NCI-H526 treated with DMSO at 0.1 percent for 48 hours (cell line): ENCODE measurements at places on chromosomes 5 and 9.

DNA sequence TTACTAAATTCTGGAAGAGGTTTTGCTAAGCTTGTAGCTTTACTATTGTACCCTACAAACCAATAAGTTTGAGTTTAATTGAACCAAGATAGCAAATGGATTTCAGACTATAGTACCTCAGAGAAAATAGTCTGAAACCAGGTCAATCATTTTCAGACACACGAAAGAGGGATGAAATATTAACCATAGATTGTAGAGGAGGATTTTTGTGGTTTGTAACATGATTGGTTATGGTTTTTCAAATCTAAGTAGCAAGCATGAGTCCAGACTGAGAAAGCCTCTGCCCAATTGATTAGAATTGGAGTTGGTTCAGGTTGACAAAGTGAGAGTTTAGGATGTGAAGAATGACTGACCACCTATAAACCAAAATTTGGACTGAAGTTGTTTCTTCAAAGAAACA is 562.7 kb upstream of the DMAC1 start:
- DNase-seq = no peak

DNA sequence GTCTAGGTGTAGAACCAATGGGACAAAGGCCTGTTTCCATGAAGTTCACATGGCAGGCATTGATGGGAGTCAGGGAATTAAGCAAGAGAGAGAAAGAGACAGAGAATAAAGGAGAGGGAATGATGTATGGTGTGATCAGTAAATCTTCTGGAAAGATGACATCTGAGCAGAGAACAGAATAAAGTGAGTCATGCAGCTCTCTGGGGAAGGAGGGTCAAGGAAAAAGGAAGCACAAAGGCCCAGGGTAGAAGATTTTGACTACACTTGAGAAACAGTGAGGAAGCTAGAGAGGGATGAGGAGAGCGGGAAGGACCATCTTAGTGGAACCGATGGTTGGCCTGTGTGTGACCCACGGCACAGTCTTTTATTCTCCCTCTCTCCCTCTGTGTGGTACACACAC is 425.9 kb downstream of the SPOCK1 start:
- DNase-seq = no peak

DNA sequence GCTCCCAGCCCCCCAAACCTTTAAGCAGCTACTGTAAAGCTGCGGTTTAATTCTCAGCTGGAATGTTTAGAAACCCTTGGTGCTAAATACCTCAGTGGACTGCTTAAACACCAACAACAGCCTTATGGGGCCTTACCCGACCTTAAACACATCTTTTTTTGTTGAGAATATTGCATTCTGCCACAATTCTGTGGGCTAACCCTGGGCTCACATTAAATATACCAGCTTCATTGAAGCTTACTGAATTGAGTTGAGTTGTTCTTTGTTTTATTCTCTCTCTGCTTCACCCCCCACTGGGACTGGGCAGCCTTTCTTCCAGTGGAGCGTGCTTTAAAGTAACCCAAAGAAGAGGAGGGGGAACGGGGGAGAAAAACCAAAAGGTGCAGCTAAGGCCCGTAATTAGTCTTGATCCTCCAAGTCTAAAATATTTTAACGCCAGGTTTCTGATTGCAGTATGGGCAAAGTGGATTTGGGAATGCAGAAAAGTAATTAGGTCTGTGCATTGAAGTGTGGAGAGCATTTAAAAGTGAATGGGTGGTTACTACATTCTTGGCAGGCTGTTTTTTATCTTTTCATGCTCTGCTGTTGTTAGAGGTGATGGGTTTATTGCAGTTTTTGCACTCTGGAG is 281.2 kb downstream of the NR2F1-AS1 start:
- no peak for DNase-seq

DNA sequence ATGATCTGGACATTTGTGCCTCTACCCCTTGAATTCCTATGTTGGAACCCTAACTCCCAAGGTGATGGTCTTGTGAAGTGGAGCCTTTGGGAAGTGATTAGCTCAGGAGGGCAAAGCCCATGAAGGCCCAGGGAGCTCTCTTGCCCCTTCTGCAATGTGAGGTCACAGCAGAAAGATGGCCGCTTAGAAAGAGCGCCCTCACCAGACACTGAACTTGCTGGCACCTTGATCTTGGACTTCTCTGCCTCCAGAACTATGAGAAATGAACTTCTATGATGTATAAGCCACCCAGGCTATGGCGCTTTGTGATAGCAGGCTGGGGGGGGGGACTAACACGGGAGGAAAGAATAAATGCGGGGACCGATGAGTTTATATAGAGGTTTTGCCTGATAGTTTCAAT is 45.3 kb downstream of the AGXT2 start:
- DNase-seq = no peak

- DNase-seq = peak; percentile 5
Observed at GRCh38 chr9:130701059-130702022, 7.8 kb downstream of the EXOSC2 start.

GRCh38 chr5:147635882-147636728 is 126.2 kb upstream of the DPYSL3 start:
- DNase-seq = no peak

DNA sequence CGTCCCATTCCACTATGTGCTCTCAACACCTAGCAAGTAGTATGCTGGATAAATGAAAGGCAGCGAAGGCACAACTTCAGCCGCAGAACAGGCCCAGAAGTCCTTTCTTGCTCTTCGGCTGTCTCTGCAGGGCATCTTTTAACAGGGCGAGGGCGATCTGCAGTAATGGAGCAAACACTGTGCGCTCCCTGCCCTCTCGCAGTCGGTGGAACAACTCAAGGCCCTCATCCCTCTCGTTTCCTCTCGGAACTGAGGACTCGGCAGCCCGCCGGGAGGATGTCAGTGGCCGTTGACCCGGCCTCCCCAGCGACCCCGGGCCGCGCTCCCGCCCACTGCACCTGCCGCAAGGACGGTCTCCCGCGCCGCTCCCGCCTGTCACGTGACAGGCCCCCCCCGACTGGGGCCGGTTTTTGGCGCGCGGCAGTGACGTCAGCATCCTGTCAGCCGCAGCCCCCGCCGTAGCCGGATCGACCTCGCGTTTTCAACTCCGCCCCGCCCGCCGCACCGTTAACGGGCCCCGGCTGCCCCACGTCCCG is 1.1 kb downstream of the ZNF367 start:
- DNase-seq = peak; percentile 35

DNA sequence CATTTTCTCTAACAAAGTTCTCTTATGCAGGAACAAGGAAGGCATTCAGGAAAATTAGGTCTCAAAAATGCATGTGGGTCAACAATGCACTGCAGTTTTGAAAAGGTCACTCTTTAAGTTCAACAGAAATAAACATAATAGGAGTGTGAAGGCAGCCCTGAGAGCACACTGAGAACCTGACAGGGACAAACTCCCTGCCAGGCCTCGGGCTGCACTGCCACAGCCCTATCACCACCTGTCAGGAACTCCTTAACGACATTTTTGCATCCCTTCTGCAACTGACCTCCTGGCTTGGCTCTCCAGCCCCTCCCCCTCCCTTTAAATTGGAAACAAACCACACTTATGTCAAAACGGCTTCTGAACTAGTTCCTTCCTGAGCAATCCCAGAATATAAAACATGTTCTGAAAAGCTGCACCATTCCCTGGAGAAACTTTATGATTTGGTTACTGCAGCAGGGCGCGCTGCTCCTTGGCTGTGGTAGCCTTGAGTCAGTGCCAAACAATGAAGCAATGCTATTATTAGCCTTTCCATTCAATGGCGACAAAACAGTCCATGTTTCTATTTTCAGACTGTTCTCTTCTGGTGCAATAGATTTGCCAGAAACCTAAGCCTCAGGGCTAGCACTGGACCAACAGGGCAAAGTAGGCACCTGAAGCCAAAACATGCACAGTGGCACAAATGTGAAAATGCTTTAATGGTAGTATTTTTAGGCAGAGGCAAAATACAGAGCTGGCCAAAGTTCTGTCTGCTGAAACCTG is 160.1 kb upstream of the ZNF608 start:
- peak; percentile 14 for DNase-seq

GRCh38 chr5:96651047-96651446 is 11.1 kb upstream of the CAST start:
- DNase-seq = no peak

GRCh38 chr9:71270554-71270953 is 149.1 kb upstream of the TRPM3 start:
- no peak for DNase-seq

DNA sequence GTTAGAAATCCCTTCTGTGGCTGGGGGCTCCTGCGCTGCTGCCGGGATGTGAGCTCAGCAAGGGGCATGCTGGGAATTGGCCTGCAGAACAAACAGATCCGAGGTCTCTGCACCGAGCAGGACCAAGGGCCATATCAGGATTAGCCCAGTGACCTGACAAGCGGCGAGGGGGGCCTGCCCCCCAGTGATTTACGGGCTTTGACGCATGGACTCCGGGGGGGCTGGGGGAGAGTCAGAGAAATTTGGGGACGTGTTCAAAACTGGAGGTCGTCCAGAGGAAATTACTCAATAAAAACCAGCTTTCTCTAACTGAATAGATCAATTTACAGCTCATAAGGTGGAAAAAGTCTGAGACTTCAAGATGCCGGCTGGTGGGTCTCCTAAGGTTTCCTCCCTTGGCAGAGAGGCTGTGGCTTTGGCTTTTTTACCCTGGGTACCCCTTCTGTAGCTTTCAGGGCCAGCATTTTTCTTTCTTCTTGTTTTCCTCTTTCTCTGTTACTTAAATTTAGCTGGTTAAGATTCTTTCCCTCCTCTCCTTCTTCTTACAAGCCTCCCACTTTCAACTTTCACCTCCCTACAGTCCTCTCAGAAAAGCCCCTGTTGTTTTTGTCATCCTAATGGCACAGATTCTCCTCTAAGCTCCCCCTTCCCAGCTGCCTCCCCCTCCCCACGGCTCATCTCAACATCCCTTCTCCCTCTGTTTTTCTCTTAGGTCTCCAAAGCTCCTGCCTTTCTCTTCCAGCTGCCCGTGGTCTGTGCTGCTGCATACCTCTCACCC is 551.0 kb downstream of the CCDC171 start:
- no peak for DNase-seq

GRCh38 chr5:151733358-151734063 is 24.9 kb downstream of the ATOX1 start:
- DNase-seq = no peak

DNA sequence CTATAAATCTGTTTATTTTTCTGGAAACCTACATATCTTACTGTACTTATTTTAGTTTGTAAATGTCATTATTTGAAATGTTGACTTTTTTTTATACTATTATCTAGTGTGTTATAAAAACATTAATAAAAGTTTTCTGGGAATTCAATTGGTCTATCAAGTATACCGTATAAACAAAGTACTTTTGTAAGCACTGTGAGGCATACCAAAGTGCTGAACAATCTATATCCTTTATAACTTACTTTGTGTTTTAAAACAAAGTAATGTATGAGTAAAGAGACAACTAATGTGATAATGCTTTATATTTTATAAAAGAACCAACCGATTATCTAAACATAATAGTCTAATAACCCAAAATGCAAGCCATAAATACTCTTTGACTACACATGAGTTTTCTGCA is 23.1 kb downstream of the EDIL3 start:
- no peak for DNase-seq

GRCh38 chr5:129912601-129913255 is 8.5 kb downstream of the CHSY3 start:
- DNase-seq = no peak
